ENCODE measurements at places on chromosomes 4 and X. TPM values are rescaled to one million over a fixed set of nuclear protein-coding genes. Genes with fewer than 3 reads are reported as not detected.

- no peak for DNase-seq
Observed at GRCh38 chr4:56821381-56822243, at the start of gene SPINK2. SPINK2 (minus strand) TSS chr4:56821701; CDS start chr4:56821662, 39 bp downstream.

- no peak for DNase-seq
Observed at GRCh38 chr4:101850698-101851097, 60.2 kb downstream of the BANK1 start.

GRCh38 chrX:66920296-66920695, 281.4 kb upstream of the EDA2R start:
- DNase-seq: no peak

- DNase-seq: no peak
Observed at GRCh38 chr4:109989044-109989443, 76.4 kb downstream of the EGF start.

DNA sequence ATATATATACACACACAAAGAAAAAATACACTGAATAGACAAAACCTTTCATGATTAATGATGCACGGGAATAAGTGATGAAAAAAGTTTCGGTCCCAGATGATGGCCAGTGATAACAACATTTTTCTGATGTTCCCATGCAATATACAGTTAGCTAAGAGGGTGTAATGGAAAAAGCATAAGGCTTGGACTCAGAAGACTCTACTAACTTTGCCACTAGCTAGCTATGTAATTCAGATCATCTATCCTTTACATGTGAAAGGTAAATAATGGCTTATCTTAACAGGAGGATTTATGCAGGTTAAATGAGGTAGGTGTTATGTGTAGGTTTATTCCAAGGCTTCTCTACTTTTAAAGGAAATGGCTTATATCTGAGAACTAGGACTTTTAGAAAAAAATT, 4.3 kb downstream of the RPS3A start:
- DNase-seq: no peak

GRCh38 chr4:171880136-171880535, 66.9 kb downstream of the GALNTL6 start:
- DNase-seq: no peak

DNA sequence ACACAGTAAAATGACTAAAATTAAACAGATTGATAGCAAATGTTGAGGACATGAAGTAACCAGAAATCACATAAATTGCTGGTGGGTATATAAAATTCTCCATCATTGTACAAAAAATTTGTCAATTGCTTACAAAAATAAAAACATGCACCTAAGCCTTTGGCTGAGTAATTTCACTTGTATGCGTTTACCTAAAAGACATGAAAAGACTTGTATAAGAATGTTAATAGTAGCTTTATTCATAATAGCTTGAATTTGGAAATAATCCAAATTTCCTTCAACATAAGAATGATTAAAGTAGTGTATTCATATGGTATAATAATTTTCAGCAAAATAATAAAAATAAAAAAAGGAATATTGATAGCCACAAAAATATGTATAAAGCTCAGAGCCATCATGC, 37.7 kb downstream of the PDHA2 start:
- DNase-seq: no peak

DNA sequence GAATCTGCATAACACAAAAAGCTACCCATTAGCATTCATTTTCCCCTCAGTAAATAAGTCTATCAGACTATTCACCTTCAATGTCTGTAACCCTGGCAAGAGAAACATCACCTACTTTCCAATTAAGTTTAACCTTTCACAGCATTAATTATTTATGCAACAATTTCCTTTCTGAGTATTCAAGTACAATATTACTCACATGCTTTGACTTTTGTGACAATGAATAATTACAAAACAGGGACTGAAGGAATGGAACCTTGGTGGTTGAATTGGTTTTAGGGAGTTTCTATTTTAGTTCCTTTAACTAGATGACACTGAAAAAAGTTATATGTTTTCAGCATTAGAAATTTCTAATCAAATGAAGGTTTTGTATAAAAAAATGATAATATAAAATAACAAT, 932.3 kb upstream of the EPHA5 start:
- no peak for DNase-seq

DNA sequence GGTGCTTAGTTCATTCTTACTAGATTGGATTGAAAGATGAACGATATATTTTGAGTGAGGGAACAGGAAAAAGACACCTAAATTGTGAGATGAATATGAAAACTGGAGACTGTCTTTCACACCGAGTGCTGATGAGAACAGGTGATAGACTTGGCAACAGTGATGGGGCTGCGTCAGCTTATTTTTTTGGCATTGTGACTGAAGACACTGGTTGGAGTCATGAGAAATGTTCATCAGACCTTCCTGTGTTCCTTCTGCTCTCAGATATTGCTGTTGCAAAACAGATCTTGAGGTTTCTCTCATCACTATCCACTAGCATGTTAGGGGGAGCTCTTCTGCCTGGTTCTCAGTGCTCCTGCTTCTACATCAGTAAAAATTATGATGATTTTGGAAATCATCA, 124.2 kb upstream of the KCNIP4 start:
- no peak for DNase-seq

- peak; percentile 55 for DNase-seq
Observed at GRCh38 chr4:26206339-26206738, 114.5 kb upstream of the RBPJ start.

- DNase-seq: no peak
Observed at GRCh38 chr4:30718021-30718542, 2.1 kb upstream of the PCDH7 start.

GRCh38 chr4:7030856-7031255, 12.3 kb upstream of the TADA2B start:
- no peak for DNase-seq

DNA sequence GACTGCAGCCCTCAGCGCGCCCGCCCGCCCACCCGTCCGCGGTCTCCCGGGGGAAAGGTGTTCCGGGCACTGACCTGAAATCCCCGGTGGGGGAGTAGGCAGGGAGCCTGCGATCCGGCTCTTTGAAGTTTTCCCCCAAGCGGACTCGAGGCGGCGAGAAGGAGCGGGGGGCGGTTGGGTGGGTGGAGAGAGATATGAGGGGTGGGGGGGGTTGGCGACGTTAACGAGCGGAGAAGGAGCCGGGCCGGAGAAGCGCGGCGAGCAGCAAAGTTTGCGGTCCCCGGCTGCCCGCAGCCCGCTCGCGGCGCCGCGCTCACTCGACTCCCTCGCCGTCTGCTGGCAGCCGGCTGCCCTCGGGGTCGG, 636 bp downstream of the BCOR start:
- DNase-seq: no peak

DNA sequence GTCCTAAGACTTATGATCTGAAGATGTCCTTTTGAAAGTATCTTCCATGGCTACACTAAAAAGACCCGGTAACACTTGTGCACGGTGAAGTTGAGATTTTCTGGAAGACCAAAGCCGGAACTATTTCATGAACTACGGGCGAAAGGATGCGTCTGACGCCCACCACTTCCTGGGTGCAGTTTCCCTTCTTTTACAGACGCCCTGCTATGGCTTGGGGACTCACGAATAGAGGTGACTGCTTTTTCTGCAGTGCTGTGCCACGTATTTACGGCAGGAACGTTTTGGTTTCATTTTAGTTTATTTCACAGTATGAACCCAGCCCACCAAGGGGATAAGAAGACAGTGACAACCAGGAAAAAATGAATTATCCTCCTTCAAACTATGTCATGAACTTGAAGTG, 180.4 kb downstream of the AFAP1 start:
- no peak for DNase-seq

GRCh38 chr4:137212601-137213000, 319.7 kb downstream of the PCDH18 start:
- DNase-seq: no peak

DNA sequence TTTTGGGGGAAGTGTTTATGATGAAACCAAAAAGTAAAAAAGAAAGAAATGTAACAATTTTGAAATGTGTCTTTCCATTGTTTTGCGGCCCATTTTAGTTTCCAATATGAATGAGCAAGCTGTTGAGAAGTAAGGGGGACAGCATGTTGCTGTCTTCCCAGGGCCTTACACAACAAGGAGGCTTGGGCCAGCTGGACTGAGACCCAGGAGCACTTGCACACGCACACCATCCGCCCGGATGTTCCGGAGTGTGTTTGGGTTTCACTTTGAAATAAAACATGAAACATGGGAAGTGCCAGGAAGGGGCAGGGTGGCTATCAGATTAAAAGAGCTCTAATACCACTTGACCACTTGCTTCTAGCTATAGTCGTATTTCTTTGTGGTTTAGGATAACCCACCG, 144.4 kb downstream of the NHS start:
- no peak for DNase-seq

DNA sequence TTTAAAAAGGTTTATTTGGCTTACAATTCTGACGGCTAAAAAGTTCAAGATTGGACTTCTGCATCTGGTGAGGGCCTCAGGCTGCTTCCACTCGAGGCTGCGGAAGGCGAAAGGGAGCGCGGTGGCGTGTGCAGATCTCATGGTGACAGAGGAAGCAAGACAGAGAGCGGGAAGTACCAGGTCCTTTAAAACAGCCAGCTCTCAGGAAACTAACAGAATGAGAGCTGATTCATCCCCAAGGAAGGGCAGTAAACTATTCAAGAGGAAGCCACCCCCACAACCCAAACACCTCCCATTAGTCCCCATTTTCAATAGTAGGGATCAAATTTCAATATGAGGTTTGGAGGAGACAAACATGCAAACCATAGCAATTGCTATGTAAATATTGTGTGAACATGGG, 2144.2 kb upstream of the AGA start:
- no peak for DNase-seq

DNA sequence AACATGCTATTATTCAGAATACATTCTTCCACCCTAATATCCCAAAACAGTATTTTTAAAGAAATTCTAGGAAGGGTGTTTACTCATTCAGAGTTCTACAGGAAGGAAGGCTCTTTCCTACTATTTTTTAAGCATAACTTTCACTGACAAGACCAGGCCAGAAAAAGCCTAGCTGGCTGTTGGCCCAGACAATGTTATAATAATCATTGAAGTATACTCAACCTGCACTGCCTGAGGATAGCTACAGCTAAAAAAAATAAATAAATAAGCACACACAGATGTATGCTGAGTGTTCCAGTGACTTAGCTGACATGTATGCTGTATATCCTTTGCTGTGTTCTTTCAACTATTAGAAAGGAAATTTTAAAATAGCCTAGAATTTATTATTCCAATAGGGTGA, 145.8 kb upstream of the SPRY1 start:
- DNase-seq: no peak

- DNase-seq: no peak
Observed at GRCh38 chr4:82865592-82865991, 25.4 kb downstream of the SEC31A start.

DNA sequence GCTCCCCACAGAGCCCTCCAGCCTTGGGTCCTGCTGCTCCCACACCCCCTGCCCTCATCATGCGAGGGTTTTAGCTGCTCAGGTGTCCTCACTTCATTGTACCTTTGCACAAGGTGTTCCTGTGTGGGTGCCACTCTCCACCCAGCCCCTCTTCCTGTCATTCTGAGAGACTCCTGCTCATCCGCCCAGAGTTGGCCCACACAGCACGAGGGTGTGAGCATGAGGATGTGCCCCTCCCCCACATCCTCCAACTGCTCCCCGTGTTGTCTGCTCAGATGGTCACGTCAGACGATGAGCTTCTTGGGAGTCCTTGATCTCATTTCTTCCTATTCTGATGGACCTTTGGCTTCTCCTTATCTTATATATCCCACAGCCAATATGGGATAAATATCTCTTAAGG, 53.2 kb downstream of the HTT-AS start:
- no peak for DNase-seq

DNA sequence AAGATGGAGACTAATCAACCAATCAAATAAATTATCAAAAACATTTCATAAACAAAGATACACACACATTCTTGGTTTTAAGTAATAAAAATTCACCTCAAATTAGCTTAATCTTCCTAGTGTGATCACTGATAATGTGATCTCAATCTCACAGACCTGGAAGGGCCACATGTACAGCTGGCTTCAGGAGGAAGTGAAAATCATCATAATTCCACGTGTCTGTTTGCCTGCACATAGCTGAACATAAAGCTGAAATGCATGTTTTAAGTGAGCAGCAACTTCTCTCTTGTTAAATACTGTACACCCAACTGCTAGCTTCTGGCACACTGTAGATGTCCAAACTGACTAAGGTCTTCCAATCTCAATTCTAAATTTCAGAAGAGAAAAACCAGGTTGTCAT, 53.8 kb downstream of the ARHGAP6 start:
- DNase-seq: no peak

DNA sequence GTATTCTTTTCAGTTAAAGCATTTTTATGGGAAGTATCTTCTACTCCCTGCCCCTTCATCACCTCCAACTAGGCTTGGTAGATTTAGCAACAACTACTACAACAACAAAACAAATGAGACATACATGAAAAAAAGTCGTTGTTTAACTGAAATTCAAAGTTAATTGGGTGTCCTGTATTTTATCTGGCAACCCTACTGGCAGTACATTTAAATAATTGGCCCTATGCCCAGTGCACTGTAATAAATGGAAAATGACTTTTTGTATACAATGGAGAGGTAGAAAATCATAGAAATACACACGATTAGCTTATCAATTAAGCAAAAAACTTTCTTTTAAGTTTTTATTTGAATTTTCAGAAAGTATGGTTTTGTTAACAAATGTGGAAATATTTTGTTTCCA, 21.4 kb upstream of the CLGN start:
- DNase-seq: no peak

DNA sequence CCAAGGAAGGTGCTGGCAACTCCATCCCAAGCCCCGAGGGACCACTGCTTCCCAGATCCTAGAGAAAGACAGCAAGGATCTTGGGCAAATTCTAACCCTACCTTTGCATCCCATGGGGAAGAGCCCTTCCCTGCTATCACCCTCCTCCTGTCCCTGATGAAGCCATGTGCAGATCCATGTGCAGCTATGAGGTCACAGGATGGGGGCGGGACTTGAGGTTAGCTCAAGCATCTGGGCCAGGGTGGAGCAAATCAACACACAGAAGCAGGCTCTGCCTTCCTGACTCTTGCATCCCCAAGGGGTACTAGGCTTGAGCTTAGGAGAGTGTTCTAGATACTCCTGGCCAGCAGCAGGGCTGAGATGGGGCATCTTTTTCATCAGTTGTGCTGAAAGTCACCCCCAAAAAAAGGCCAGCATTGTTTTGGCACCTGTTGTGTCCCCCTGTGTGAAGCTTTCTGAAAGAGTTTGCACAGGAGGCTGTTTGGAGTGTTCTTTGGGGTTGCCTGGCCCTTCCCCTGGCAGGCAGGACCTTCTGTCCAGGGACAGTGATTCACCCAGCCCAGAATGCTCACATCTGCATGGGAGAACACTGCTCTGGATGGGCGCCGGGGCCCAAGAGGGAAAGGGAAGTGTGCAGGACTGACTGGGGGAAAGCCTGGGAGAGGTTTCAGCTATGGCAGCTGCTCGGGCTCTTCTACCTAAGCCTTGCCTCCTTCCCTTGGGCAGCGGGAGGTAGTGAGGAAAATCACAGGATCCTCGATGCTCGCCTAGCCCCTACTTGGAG, 50.8 kb downstream of the PRPS1 start:
- DNase-seq: no peak

GRCh38 chr4:84661191-84661939, 78.4 kb downstream of the CDS1 start:
- DNase-seq: no peak

- DNase-seq: peak; percentile 60
Observed at GRCh38 chr4:17033025-17033767, 134.8 kb upstream of the LDB2 start.

GRCh38 chrX:10282490-10282889, 125.7 kb downstream of the CLCN4 start:
- no peak for DNase-seq

The OCRL gene
- 33.5 TPM for polyA plus RNA-seq

The ODAPH gene
- 0.26 TPM for polyA plus RNA-seq

The GIMD1 gene
- polyA plus RNA-seq: not detected

The ALAS2 gene
- polyA plus RNA-seq: 11.7 TPM

The MAGEA8 gene
- 0.10 TPM for polyA plus RNA-seq

The CLCN5 gene
- 46.1 TPM for polyA plus RNA-seq

The TBC1D9 gene
- 59.9 TPM for polyA plus RNA-seq

The IL3RA gene
- polyA plus RNA-seq: 10.5 TPM

The WNK3 gene
- 2.7 TPM for polyA plus RNA-seq

Measured in left renal pelvis (tissue), 4 donors.